ENCODE measurements at places on chromosomes 1 and 21.

- DNase-seq, result no peak
Measured at GRCh38 chr1:68623700-68624099, 126.8 kb upstream of the DEPDC1 start.

DNA sequence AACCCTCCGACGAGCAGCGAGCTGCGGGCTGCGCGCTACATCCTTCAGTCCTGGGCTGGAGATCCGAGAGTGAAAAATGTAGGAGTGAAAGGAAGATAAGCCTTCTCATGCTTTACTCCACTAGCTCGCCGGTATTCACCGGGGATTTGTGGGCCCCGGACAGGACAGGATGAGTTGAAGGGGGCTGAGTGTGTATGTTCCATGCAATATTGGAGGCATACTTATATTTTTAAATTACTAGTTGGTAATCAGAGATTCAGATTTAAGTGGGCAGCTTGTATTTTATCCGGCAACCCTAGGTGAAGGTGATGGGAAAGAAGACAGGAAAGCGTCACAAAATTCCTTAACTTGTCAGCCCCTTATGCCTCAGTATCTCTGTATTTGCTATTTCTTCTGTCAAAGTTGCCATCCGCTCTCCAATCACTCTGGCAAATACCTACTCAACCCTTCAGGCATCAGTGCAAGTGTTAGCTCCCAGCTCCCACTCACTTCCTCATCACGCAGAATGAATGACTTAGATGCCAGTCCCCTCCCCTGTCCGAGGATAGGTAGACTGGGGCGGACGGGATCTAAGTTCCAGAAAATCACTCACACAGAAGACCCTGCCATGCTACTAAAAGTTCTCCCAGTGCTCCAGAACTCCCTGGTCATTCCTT, 503 bp upstream of the PIGM start:
- DNase-seq, result no peak

GRCh38 chr1:77624102-77624501, 58.4 kb downstream of the ZZZ3 start:
- no peak for DNase-seq

DNA sequence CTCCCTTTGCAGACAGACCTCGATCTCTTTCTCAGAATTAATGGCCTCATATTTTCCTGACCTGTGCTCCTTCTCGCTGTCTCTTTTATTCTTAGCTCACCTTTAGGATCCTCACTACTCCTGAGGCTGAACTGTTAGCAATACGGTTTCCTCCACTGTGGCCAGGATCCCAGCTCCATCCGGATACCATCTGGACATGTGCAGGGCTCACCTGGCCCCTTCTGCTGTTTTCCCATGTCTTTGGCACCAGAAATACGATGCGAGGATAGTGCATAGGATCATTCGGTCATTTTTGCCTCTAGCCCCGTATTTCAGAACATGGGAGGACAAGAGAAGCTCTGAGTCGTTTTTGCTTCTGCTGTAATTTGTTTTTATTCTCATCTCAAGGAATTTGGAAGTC, 108.5 kb upstream of the KIF26B start:
- no peak for DNase-seq

GRCh38 chr1:33302325-33302724, 18.6 kb downstream of the A3GALT2 start:
- DNase-seq, result no peak

Measured in naive thymus-derived CD8-positive, alpha-beta T cell (primary cell).